ENCODE measurements at places on chromosomes 5 and 9.

GRCh38 chr9:94554439-94555331, at the start of gene PCAT7:
Gene PCAT7 (plus strand): TSS chr9:94555083.
- DNase-seq = no peak

DNA sequence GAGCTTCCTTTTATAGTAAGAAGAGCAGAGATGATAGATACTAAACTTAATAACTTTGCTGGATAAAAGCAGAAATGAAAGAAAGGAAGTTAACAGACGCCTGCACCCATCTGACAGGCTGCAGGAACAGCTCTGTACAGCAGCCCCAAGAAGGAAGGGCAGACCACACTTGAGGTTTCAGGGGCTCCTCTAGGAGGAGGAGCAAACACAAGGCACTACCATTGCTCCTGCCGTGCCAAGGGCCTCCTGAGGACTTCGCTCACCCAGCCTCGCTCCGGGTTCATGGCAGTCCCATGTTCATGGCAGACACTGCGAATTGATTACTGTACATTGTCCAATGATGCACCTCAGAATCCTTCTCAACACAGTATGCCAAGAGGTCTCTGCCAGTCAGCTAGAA, 85.1 kb downstream of the AMBP start:
- DNase-seq = peak; percentile 72

DNA sequence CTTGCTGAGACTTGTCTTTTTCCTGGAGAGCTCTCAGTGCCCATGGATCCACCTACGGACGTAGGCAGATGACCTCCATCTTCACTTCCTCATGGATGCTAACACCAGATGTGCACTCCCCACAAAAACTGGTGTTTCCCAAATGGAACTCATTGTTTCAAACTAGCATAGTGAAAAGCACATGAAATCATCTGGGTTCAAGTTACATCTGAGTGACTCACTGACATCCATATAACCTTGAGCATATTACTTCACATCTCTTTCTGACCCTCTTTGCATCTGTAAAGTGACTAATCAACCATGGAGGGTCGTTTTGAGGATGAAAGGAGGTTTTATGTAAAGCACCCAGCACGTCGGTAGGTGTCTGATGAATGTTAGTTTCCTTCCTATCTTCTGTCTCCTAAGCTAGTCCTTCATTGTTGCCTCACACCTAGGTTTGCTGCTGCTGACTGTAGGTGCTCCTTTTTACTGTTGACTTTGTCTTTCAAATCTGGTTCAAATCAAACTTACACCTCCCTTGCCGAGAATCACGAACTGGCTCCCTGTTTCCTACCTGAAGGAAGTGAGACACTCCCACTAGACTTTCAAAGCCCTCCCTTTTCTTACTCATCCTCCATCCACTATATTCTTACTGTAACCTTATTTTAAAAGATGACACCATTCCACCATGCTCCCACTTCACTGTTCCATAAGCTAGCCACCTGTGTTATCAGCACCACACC, 10.3 kb downstream of the OCLN start:
- DNase-seq = no peak

- DNase-seq = no peak
These were observed 222.4 kb downstream of the DOCK8 start for GRCh38 chr9:437066-437465.

DNA sequence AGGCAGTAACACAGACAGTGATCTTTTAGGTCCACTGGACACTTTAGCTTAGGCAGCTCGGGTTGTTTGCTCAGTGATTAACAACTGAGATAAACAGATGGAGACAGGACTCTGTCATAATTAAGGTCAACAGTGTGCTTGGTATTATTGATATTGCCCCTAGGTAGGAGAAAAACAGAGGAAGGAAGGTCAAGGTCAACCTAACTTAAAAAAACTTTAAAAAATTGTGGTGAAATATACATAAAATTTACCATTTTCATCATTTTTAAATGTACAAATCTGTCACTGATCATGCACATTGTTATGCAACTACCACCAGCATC, 2.1 kb upstream of the HSPA4 start:
- no peak for DNase-seq

DNA sequence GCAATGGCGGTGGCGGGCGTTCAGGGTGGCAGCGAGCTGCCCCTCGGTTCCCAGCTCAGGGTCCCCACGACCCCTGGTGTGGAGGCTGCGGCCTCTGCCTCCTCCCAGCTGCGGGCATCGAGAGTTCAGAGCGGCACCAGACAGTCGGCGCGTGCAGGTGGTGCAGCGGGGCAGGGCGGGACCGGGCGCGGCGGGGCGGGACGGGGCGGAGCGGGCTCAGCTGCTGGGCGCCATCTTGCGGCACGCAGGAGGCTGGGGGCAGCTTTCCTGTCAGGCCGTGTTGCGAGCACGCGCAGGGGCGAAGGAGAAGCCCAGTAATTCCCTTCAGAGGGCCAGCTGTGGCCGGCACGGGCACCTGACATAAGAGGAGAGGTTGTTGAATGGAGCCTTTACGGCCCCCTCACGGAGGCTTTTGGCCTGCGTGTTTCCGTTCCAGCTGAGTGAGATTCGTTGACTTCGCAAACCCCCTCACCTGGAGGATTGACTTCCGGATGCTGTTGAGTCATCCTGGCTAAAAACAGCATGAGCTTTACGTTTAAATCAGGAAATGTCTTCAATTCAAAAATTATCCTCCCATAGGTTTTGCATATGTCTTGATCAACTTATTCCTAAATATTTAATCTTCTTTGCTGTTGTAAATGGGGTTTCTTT, 587 bp downstream of the C5orf47 start:
- no peak for DNase-seq

- DNase-seq = no peak
These were observed 102.5 kb upstream of the SREK1 start for GRCh38 chr5:66041627-66042026.

GRCh38 chr5:162026803-162027202, 40.8 kb upstream of the GABRG2 start:
- DNase-seq = no peak

DNA sequence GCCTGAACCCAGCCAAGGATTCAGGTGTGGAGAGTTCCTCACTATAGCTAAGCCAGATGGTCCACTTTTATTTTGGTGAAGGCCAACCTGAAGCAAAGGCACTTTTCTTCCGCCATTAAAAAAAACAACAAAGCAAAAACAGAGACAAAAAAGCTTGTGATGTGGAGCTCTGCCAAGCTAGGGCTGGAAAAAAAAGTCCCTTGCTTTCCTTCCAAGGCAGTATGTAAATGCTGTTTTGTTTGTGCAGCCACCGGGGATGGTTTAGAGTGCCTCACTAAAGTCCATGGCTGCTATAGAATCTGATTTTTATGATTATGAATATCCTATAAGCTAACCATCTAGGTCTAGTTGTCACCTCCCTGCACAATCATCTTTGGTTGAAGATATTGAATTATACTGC, 14.9 kb downstream of the MEGF10 start:
- DNase-seq = no peak

Measured in cardiac septum (tissue), 1 donor.